Ureter (tissue), 1 donor: ENCODE measurements at places on chromosomes 16 and 17. TPM values are rescaled to one million over a fixed set of nuclear protein-coding genes. Genes with fewer than 3 reads are reported as not detected.

DNA sequence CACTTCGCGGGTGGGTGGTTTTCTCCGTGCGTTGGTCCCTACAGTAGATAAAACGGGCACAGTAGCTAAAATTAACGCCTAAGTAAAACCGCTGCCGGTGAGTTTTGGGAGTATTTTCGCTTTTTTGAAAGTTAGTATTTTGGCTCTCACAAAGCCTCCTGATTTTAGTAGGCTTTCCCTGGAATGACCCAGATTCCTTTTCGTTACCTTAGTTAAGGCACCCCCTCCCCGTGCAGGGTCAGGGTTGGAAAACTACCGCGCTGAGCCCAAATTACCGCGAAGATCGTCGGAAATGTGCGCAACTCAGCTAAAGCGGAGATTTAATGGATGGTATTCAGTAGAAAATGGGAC lies 28.3 kb upstream of the ST6GALNAC1 start:
- no peak for DNase-seq

- no peak for DNase-seq
These were observed 12.2 kb upstream of the HS3ST4 start for GRCh38 chr16:25679511-25679910.

GRCh38 chr17:50889528-50890118 lies 23.5 kb upstream of the TOB1 start:
- no peak for DNase-seq

DNA sequence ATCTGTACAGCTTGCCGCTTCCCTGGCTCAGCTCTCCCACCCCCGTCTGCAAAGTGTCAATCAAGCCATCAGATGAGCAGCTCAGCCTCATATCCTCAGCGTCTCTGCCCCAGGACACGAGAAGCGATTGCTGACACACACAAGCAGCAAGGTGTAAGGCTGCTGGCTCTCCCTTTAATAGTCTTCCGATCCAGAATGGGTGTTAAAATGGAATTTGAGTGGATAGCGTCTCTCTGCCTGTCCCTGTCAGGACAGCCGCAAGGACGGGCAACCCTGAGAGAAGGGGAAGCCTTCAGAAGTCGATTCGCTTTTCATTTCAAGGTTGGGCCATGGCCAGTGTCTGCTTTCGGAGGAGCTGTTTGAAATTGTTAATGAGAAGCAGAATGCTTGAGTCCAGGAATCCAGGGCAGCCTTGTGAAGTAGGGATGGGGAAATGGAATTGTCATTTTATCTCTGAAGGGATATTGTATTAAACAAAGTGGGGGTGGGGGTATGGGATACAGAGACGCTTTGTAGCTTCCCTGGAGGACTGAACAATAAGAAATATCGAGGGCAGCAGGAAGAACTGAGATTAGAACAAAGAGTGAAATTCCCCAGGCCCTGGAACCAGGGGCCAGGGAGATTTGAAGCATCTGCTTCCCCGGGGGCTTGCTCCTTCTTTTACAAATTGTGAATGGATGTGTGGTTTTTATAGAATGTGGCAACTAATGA lies 4.7 kb upstream of the PIPOX start:
- DNase-seq = no peak

LDHD gene
- total RNA-seq = 16.9 TPM
